ENCODE measurements at places on chromosomes 5 and 9.
A peak's percentile ranks its signal among the peaks of the same experiment; 100 is the strongest.

- DNase-seq = no peak
These were observed 285.2 kb downstream of the CDH12 start for GRCh38 chr5:22567983-22568382.

DNA sequence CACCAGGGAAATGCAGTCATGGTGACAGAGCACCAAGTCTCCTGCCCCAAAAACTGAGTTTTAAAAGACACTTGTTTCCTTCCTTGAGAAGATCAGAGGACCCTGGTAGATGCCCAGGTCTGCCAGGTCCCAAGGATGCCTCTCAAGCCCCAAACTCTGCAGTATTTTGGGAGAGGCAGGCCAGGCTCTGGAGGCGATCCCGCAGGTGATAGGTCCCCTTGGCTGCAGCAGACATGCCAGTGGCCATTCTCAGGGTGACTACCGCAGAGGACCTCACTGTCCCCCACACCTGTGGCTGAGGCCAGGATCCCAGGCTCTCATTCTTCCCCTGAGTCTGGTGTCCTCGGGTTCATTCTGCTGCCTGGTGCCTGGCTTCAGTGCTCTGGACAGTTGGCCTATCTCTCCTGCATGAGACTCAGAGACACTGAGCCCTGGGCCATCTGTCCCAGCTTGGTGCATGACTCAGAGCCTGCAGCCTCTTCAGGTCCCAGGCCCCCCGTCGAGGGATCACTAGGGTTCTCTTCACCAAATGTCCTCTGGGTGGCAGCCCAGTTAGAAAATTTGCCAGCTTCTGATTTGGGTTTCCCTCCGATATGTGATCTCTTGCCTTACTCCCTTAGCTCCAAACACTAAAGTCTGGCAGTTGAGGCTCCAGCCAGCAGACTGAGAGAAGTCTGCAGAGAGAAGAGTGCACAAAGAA is 59.7 kb upstream of the GARNL3 start:
- DNase-seq = no peak

DNA sequence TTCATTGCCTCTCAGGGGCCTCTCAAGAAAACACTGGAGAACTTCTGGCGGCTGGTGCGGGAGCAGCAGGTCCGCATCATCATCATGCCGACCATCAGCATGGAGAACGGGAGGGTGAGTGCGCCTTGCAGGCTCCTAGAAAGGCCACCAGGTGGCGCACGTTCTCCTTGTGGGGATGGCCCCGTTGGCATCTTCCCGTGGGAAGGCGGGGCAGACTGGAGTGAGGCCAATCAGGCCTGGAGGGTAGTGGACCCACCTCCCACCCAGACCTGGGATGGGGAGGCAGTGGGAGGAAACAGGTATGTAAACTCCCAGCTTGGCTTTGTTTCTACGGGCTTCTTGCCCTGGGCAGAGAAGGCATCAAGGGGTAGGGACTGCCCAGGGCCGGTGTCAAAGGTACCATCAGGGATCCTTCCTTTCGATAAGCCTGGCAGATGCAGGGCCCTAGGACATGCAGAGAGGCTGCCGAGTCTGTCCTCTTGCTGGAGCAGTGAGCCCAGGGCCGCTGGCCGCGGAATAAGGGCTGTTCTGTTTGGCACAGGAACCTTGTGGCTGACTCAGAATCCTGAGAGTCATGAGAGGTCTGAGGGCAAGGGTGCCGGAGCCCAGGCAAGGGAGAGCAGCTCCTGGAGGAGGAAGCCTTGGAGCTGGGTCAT is 18.9 kb upstream of the SPTLC1 start:
- peak; percentile 66 for DNase-seq

DNA sequence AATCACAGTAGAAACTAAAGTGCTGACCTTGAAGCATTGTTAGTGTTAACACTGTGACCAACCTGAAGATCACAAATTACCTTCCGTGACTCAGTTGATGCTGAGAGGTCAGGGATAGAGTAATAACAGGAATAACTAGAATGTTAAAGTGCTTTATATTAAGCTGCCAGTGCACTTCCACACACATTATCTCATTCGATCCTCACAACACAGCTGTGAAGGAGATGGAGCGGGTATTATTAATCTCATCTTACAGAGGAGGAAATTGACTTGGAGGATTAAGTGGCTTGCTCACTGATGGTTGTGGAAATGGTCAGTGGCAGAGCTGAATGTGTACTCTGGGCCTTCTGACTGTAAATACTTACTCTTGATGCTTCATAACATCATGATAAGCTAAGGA is 252.5 kb upstream of the DMRT1 start:
- DNase-seq = no peak

DNA sequence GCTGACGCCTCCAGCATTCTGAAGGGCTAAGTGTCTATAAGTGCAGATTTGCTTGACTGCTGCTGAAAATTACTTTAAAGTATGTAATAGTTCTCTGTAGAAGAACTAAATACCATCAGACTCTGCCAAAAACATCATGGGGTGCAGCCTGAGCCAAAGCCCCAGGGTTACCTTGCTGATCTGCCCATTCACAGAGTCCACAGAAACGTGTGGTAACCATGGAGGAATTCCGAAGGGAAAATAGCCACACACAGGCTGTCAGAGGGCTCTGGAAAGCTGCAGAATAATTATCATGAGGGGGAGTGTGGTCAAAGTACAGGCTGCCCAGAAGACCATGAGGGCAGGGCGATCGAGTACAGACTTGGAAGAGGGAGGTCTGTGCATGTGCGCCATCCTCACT is 36.4 kb downstream of the RETREG1 start:
- no peak for DNase-seq
